ENCODE measurements at places on chromosomes 7 and 10.
A peak's percentile ranks its signal among the peaks of the same experiment; 100 is the strongest.

DNA sequence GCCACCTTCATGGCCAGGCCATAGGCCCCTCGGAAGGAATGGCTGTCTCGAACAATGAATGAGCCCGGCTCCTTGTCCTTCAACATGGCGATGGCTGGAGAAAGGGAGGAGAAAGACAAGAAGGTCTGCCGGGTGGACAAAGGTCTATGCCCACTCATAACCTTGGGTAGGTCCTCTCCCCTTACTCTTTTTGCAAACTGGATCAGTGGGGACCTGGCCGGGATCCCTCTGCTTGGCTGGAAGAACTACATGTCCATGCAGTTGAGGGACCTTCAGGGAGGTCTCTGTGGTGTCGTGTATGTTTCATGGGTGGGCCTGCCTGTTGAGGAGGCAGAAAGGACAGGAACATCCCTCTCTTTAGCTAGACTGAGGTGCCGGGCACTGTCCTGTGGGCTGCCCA is 284.8 kb downstream of the TNS3 start:
- DNase-seq, result no peak

DNA sequence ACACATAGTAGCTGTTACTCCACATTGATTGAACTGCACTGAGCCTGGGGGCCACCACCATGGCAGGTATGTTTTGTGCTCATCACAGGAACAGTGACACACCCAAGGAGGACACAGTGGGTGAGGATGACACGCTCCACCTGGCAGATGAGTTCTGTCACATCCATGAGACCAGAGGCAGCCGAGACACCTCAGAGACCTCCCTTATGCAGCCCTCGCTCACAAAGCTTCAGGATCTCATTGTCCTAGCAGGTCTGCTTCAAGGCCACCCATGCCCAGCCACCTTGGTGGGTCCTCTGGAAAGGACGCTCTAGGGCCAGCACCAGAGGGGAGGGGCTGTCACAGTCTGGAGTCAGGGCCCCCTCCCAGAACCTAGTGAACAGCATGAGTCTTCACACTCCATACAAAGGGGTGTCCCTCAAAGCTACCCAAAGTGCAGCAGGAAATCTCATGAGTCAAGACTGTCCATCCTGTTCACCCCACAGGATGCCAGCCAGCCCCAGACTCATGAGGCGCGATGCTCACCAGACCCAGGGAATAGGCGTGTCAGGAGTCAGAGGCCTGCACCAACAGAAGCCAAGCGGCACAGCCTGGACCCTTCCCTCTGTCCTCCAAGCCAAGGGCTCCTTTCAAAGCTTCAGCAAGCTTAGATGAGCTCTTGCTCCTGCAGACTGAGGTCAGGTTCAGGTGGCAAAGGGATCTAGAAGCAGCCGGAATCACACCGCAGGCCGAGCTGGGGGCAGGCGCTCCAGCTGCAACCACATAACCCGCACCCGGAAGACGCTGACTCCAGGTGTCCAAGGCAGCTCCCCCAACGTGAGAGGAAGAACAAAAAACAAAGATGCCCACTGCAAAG is 9.6 kb downstream of the FAM53B start:
- DNase-seq, result no peak

DNA sequence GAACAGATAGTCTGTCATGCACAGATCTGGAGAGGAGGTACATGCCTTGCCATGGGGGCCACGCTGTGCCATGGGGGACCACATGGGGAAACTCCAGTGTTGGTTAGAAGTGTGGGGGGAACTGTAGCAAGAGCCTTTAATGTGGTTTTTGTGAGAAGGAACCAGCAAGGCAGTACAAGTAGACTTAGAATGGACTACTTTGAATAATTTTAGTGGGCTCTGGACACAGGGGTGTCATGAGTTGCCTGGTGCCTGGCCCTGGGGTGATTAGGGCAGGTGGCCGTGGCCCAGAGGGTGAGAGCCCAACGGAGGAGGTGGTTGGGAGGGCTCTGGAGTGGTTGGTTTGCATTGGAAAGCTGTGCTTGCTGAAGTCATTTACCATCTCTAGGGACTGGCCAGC is 77.2 kb downstream of the CXCL12 start:
- DNase-seq, result no peak

GRCh38 chr7:152588350-152588749 is 87.6 kb downstream of the XRCC2 start:
- no peak for DNase-seq

DNA sequence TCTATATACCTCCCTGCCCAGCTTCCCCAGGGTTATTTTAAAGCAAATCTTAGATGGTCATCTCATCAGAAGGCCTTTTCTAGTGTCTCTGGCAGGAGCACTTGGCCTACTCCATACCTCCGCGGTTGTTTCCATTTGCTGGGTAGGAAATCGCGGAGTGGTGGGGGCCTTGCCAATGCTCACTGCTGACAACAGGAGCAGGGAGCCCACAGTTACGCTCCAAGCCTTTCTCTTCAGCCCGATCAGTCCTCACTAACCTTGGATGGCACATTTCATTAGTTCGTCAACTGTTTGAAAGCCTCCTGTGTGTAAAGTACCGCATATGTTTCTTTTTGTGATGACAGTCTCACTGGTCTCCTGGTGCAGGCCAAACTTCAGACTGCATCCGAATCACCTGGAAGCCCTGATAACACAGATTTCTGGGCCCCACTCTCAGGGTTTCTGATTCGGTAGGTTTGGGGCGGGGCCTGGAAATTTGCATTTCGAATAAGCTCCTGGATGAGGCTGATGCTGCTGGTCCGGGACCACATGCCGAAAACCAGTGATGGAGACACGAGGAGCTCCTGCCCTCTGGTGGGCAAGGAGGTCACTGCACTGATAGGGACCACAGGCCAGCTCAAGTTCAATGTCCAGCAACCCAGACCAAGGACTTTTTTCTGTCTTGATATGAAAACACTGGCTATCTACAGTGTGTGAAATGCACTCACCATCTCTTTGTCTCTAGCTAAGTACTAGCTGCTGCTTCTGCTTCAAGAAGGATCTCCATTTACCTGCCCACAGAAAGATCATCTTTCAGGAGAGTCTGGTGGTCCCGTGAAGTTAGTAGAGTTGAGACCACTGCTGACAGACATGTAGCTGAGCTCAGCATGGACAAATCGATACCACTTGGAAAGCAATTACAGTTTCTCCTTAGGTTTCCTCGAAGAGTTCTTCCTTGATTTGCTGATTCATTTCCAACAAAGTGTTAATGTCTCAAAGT is 14.0 kb downstream of the LRGUK start:
- peak; percentile 34 for DNase-seq

DNA sequence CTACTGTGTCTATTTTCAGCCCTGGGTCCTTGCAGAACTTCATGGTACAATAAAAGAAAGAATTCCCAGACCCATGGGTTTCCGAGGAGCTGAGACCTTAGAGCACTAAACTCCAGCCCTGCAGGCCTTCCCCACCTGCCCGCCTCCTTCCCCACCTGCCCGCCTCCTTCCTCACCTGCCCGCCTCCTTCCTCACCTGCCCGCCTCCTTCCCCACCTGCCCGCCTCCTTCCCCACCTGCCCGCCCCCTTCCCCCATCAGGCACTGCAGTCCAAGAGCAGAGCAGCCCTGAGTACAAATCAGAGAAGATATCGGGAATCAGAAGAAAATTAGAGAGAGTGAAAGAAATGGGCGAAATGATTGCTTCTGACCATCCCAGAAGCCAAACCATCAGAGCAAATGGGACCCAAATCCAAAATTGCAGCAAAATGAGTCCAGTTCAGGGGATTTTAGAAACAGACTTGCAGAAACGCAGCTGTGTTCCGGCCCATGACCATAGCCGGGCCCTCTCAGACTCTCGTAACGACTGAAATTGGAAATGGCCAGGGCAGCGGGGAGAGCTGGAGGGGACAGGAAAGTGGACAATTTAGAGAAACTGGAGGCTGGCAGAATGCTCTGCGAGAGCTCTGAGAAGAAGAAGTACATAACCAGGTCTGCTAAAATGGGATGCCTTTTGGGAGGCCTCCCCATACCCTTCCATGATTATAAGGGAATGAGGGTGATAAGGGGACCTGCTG is 568.4 kb downstream of the TCERG1L start:
- no peak for DNase-seq

GRCh38 chr10:97811958-97812357 is 37.7 kb upstream of the GOLGA7B start:
- no peak for DNase-seq

GRCh38 chr7:91826377-91826776 is 54.1 kb downstream of the MTERF1 start:
- no peak for DNase-seq

GRCh38 chr10:125007436-125007835 is 65.5 kb downstream of the ZRANB1 start:
- no peak for DNase-seq

DNA sequence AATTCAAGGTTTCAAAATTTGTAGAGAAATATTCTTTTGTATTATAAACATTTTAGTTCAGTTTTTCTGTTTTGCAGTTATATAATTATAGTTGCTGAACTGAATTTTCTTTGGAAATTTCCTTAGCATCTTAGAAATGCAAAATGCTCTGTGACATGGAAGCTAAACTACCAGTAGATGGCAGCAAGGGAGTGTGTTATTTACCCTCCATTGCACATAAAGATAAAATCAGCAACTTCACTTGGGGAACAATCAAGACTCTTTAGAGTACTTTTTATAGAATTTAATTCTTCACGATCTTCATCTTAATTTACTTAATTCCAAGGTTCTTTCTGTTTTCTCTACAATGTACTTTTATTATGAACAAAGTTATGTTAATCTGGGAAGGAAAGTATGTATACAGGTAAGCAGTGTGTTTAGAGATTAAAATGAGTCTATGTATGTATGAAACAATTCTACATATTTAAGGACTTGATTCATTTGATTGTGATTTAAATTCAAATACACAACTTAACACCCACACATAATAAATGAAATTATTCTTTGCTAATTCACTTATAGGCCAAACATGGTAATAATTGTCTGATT is 404.2 kb downstream of the THSD7A start:
- no peak for DNase-seq

- DNase-seq, result no peak
Observed at GRCh38 chr10:11602358-11602757, 9.1 kb downstream of the USP6NL start.

DNA sequence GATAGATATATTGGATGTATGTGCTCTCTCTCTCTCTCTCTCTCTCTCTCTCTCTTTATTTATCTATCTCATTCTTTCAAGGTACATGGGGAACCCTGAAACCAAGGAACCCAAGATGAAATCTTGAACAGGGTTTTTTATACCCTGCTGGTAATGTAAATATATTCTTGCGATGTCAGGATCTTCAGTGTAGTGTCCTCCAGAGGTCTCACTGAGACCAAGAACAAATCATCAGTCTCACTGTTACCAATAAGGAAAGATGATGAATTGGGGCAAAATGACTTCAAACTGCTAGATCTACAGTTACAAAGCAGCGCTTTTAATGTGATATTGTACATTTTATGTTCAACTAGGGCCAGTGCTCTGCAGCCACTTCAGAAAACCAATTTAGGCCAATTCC is 423.5 kb downstream of the ANKRD7 start:
- DNase-seq, result no peak

DNA sequence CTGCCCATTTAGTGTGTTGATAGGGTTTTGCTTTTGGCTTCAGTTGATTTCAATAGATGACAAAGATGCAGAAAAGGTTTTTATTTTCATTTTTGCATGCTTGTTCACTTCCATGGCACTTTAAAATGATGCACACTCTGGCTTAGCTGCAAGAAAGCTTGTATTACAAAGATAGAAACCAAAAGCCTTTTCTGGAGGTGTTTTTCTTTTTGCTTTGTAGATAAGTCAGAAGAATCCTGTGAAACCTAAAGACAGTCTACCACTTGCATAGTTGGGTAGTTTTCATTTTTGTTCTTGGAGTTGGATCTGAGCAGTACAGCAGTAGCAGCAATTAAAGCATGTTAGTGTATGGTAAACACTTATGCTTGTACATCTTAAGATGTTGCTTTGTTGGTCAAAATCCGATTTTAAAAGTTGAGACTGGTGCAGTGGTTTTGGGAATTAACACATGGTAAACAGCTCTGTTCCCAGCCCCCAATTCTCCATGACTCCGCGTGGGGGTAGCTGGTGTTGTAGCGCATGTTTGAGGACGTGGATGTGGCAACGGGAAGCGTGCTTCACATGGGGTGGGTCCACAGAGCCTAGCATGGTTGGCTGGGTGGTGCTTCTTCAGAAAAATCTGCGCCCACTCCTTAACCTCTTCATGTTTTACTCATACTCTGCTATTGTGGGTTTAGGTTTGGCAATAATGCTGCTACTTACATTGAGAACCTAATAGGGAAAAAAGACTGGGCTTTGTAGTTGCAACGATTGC is 19.8 kb downstream of the CCNY start:
- DNase-seq, result no peak

- DNase-seq, result no peak
Observed at GRCh38 chr10:116486770-116487448, 58.8 kb upstream of the PNLIP start.

DNA sequence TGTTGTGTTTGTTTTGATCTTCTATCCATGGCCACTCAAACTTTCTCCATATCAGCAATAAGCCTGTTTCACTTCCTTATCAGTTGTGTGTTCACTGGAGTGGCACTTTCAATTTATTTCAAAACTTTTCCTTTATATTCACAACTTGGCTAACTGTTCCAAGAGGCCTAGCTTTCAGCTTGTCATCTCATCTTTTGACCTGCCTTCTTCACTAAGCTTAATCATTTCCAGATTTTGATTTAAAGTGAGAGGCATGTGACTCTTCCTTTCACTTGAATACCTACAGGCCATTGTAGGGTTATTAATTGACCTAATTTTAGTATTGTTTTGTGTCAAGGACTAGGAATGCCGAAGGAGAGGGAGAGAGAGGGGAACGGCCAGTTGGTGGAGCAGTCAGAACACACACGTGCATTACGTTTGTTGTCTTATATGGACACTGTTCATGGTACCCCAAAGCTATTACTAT is 5.5 kb upstream of the GNAT3 start:
- DNase-seq, result no peak

DNA sequence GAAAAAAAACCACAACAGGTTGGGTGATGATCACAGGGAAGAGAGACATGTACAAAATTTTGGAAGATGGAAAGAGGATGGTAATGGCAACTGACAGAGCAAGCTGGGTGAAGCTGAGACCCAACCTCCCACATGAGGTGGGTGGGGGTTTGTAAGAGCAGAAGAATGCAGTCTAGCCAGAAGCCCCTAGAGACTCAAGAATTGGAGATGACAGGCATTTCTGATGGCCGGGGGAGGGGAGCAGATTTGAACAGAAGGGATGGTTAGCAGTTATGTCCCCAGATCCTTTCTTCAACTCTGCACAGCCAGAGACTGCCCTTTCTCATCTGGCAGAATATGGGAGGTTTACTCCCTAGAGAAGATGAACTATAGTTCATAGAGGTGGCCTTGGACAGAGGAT is 208.0 kb downstream of the GALNT17 start:
- DNase-seq, result no peak

GRCh38 chr10:24438800-24439199 is 229.9 kb downstream of the KIAA1217 start:
- DNase-seq, result no peak

Data from activated CD4-positive, alpha-beta T cell treated with anti-CD3 and anti-CD28 coated beads, Interleukin-2, amount 50 U/mL, for 1 hour (primary cell).